ENCODE measurements at places on chromosomes 12 and 14.

- DNase-seq = no peak
Measured at GRCh38 chr14:103905842-103906456, 22.3 kb upstream of the TDRD9 start.

- DNase-seq = no peak
Measured at GRCh38 chr12:11776316-11776715, 126.8 kb downstream of the ETV6 start.

DNA sequence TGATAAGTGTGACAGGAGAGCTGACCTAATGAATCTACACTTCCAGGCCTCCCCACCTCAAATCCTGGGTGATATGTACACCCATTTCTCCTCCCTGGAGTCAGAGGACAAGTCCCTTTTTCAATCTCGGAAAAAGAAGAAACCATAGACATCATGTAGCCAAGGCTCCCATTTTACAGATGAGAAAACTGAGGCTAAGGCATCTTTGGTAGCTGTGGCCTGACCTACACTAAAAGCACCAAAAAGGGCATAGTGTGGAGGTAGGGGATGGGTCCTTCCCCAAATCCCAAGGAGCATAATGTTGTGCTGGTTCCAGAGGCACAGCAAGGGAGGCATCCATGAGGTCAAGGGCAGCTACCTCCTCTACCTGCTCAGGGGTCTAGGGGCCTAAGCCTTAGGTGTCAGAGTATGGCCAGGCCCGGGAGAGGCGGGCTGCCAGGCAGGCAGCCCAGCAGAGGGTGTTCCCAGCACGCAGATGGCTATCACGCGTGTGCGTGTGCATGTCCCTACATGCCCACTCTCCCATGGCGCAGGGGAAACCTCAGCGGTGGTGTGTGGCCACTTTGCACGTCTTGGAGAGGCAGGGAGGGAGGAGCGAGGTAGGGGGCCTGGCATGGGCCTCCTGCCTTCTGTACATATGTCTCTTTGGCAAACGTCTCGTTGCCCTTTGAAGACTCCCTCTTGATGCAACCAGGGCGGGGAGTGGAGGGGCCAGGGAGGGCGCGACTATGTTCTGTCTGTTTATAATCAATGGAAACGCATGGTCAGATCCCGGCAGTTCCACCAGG is 2.5 kb downstream of the PGF start:
- DNase-seq = no peak

DNA sequence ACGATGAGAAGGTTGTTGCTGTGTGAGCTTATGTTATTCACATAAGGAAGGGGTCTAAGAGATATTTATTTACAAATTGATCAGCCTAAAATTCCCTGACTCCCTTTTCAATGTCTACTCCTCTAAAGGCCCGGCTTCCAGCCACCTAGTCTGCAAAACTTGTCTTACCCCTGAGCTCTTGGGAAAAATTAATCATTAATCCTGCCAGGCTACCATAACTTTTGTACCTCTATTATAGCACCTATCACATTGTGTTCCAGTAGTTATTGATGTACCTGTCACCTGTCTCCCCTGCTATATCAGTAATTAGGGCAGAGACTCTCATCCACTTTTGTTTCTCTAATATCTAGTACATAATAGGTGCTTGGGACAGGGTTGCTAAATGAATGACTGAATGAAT is 29.3 kb upstream of the FRS2 start:
- no peak for DNase-seq

GRCh38 chr14:36604757-36605505 is 22.5 kb upstream of the NKX2-8 start:
- DNase-seq = no peak

GRCh38 chr14:88026890-88027289 is 22.0 kb downstream of the GPR65 start:
- DNase-seq = no peak

DNA sequence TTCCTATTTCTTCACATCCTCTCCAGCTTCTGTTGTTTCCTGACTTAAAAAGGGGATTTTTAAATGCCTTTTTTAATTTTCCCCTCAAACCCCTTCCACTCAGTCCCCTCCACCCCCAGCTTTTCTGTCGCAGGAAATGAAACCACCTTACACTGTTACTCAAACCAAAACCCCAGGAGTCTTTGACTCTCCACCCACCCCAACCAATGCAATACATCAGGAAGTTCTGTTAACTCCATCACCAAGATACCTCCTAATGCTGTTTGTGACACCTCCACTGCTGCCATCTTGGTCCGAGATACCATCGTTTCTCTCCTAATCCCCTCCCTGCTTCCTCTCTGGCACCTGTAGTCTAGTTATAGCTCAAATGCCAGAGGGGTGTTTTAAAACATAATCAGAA is 25.4 kb upstream of the CPM start:
- DNase-seq = no peak
